ENCODE measurements at places on chromosomes 12 and 14. TPM values are rescaled to one million over a fixed set of nuclear protein-coding genes. Genes with fewer than 3 reads are reported as not detected.

DNA sequence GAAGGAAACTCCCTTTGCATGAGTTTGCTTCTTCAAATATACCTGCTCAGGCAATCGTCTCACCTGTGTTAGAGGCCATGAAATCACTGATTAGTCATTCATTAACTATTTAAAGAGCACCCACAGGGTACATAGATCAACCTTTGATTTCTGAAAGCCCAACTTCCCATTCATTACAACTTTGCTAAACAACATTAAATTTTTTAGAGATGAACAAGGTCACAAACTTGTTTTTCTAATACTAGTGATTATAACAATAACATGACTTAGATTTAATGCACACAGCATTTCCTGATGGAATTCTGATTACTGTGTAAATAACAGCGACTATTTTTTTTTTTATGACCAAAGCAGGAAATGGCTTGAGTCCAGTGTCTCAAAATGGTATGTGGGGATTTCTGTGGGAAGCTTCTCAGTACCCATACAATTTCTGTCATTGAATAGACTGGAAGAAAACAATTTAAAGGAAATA is 5.4 kb upstream of the ERO1A start:
- H3K27me3 ChIP-seq: no peaks in the 10 kb centered on the region
- H3K27ac ChIP-seq: no peak overlapping the region
- no peaks in the 10 kb centered on the region for H3K4me1 ChIP-seq
- no peaks in the 10 kb centered on the region for H3K36me3 ChIP-seq

DNA sequence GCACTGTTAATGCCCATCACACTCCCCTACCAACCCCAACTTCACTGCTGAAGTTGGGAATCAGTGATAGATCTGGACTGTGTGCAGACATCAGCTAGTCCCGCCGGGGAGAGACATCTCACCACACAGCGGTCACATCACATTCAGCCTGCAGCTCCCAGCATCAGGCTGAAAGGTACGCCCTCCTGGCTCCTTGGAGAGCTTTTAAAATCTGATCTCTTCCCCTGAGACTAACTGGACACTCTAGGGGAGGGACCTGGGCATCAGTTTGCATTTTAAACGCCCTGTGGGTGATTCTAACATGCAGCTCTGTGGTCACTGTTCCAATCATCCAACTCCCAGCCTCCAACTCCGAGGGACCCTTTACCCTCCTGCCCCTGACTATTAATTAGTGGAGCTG is 58.4 kb downstream of the CCDC85C start:
- DNase-seq: peak; percentile 30
- no peak overlapping the region for H3K4me3 ChIP-seq
- H3K4me1 ChIP-seq: peaks cover 10% of the 10 kb centered on the region
- H3K36me3 ChIP-seq: no peaks in the 10 kb centered on the region

GDF3 gene
- not detected for polyA plus RNA-seq

DNA sequence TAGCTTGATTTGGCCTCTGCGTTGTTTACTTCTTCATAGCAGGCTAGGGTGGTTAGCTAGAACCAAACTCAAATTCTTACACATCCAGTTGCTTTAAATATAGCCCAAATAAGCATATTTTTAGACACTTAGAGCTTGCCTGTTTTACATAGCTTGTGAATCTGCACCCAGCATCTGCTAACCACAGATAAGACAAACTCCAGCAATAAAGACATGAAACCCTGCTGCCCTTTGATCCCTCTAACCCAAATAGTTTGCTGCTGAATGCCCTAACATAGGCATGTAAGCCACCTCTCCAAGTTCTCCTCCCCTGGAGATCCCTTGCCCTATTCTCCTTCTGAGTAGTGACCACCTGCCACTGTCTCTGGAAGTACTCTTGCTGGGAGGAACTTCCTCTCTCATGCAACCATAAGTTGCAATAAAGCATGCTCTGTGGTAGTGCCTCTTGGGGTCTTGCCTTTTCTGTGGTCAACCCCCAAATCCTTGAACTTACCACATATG is 185.6 kb downstream of the TMEM117 start:
- H3K27ac ChIP-seq: no peak overlapping the region
- H3K27me3 ChIP-seq: no peaks in the 10 kb centered on the region
- no peak for DNase-seq
- no peak overlapping the region for H3K4me3 ChIP-seq
- no peaks in the 10 kb centered on the region for H3K36me3 ChIP-seq

NEK9 gene
- polyA plus RNA-seq: 48.1 TPM

DNA sequence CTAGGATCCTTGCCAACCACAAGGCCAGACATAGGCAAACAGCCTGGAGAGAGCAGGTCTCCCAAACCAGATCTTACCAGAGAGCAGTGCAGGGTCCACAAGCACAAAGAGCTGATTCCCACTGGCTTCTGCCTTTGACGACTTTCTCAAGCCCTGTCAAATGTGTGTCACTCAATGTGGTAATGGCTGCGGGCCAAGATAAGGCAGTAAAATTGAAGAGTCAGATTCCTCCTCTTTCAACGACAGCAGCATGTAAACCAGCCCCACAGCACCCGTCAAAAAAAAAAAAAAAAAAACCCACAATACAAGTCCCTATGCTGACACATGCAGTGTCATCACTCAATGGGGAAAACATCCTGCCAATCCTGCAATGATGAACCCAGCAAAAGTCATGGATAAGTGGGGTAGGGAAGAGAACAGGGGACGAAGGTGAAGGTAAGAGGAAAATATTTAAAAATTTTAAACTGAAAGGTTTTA is at the start of gene STON2:
Gene STON2, minus strand, starts transcription at position 123 of the 477 bp plus-strand sequence. CDS start 1,942 bp downstream, outside the sequence.
- no peaks in the 10 kb centered on the region for H3K27me3 ChIP-seq
- no peak within 1 kb of the TSS for H3K27ac ChIP-seq
- H3K4me3 ChIP-seq: no peak within 1 kb of the TSS
- H3K4me1 ChIP-seq: peaks cover 5% of the 10 kb centered on the region

GRCh38 chr12:121050725-121051124 is 11.7 kb upstream of the OASL start:
- H3K4me1 ChIP-seq: no peaks in the 10 kb centered on the region
- no peaks in the 10 kb centered on the region for H3K27me3 ChIP-seq
- no peak overlapping the region for H3K27ac ChIP-seq
- no peak overlapping the region for H3K4me3 ChIP-seq
- H3K36me3 ChIP-seq: no peaks in the 10 kb centered on the region

- H3K4me1 ChIP-seq: no peaks in the 10 kb centered on the region
- no peak overlapping the region for H3K27ac ChIP-seq
Observed at GRCh38 chr12:131085816-131086591, 132.3 kb downstream of the ADGRD1 start.

CD163 gene
- 0.03 TPM for polyA plus RNA-seq

- no peak overlapping the region for H3K4me3 ChIP-seq
- H3K36me3 ChIP-seq: no peaks in the 10 kb centered on the region
- no peaks in the 10 kb centered on the region for H3K4me1 ChIP-seq
- no peak overlapping the region for H3K27ac ChIP-seq
Observed at GRCh38 chr12:52828156-52828555, 6.0 kb downstream of the KRT79 start.

SLC8A3 gene
- polyA plus RNA-seq: 0.67 TPM

INHBC gene
- polyA plus RNA-seq: 0.10 TPM

DNA sequence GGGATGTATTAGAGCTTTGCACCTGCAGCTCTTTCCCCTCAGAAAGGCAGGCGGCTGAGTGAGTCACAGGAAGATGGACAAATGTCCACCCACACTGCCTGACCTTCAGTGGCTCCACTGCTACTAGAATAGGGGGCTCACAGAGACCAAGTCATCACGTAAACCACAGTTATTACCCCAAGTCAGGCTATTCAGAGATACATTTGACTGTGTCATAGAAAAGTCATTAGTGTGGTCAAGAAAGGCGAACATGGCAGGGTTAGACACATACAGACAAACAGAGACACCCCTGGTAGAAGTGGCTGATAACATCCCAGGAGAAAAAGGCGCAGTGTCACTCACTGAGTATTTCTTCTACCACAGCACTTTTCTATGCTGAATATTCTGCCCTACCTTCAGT is 36.0 kb downstream of the GCH1 start:
- DNase-seq: no peak
- H3K36me3 ChIP-seq: no peaks in the 10 kb centered on the region
- peak overlapping the region; percentile 77 for H3K27ac ChIP-seq
- no peaks in the 10 kb centered on the region for H3K27me3 ChIP-seq

DNA sequence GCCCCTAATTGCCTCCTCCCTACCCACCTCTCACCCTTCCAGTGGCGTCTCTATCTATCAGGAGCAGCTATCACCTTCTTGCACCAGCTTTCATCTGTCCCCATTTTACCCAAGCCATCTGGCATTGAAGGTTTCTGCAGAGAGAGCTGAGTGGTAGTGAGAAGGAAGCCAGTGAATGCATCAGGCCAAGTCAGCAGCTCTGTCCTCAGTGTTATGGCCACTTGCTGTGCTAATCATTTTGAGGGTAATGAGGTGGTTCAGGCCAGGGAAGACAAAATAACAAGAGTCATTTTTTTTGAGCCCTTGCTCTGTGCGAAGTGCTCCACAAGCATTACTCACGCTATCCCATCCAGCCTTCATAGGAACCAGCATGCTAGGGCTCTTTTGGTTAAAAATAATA is 164.7 kb downstream of the SUDS3 start:
- no peaks in the 10 kb centered on the region for H3K27me3 ChIP-seq
- DNase-seq: no peak
- H3K36me3 ChIP-seq: no peaks in the 10 kb centered on the region
- H3K4me3 ChIP-seq: no peak overlapping the region
- no peaks in the 10 kb centered on the region for H3K4me1 ChIP-seq

SETD1B gene
- 1.2 TPM for polyA plus RNA-seq

CPNE8 gene
- not detected for polyA plus RNA-seq

GRCh38 chr12:129556082-129556481 is 347.7 kb downstream of the TMEM132D start:
- no peak overlapping the region for H3K27ac ChIP-seq
- no peaks in the 10 kb centered on the region for H3K27me3 ChIP-seq
- no peak overlapping the region for H3K4me3 ChIP-seq
- no peaks in the 10 kb centered on the region for H3K36me3 ChIP-seq
- no peaks in the 10 kb centered on the region for H3K4me1 ChIP-seq
- DNase-seq: no peak

CACNA2D4 gene
- not detected for polyA plus RNA-seq

GRCh38 chr12:123142518-123142840 is 8.4 kb downstream of the PITPNM2 start:
- H3K36me3 ChIP-seq: no peaks in the 10 kb centered on the region
- no peaks in the 10 kb centered on the region for H3K4me1 ChIP-seq
- no peak for DNase-seq
- H3K27ac ChIP-seq: peak overlapping the region; percentile 66
- H3K27me3 ChIP-seq: no peaks in the 10 kb centered on the region
- H3K4me3 ChIP-seq: no peak overlapping the region

TAS2R31 gene
- 0.16 TPM for polyA plus RNA-seq

DNA sequence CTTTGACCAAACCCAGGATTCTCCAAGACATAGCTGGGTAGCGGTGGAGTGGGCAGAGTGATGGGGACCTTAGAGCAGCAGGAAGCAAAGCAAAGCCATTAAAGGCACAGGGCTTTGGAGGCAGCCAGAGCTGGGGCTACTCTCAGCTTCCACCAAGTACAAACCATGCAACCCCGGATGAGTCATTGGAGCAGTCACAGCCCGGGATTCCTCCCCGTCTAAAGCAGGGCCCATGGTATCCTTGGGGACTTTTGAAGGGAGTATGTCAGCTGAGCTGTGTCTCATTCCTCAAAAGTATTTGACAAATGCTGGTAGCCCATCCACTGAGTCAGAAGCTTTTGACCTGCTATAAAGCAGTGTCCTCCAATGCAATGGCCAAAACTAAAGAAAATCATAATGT is 9.7 kb upstream of the IFI27 start:
- H3K4me3 ChIP-seq: no peak overlapping the region
- DNase-seq: no peak
- no peaks in the 10 kb centered on the region for H3K4me1 ChIP-seq
- H3K27ac ChIP-seq: 0 out of 2 replicates have a peak overlapping the region, but pooled peaks have one; percentile 23
- H3K27me3 ChIP-seq: no peaks in the 10 kb centered on the region

MCRS1 gene
- polyA plus RNA-seq: 107 TPM

TEX52 gene
- not detected for polyA plus RNA-seq

GRCh38 chr12:4037747-4038312 is 164.6 kb upstream of the PARP11 start:
- DNase-seq: peak; percentile 27
- peaks cover 67% of the 10 kb centered on the region for H3K27me3 ChIP-seq
- H3K36me3 ChIP-seq: no peaks in the 10 kb centered on the region
- no peak overlapping the region for H3K4me3 ChIP-seq
- H3K27ac ChIP-seq: no peak overlapping the region
- no peaks in the 10 kb centered on the region for H3K4me1 ChIP-seq

DNA sequence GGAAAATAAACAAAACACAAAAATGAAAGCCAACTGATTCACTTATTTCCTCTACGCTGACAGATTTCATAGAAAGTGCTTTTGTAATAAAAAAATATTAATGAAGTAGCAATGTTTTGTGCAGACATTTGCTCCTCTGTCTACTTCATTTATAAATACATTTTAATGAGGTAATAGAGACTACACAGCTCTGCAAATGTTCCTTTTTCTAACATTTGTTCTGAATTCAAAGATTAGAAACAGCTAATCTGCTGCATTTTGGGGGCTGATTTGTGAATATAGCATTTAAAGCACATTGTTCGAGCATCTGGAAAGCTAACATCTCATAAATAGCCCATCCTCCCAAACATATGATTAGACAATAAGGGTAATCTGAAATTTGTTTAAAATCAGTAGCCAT is 97.8 kb downstream of the PRKD1 start:
- no peak overlapping the region for H3K27ac ChIP-seq
- no peak overlapping the region for H3K4me3 ChIP-seq
- DNase-seq: no peak
- no peaks in the 10 kb centered on the region for H3K27me3 ChIP-seq
- H3K36me3 ChIP-seq: no peaks in the 10 kb centered on the region

DNA sequence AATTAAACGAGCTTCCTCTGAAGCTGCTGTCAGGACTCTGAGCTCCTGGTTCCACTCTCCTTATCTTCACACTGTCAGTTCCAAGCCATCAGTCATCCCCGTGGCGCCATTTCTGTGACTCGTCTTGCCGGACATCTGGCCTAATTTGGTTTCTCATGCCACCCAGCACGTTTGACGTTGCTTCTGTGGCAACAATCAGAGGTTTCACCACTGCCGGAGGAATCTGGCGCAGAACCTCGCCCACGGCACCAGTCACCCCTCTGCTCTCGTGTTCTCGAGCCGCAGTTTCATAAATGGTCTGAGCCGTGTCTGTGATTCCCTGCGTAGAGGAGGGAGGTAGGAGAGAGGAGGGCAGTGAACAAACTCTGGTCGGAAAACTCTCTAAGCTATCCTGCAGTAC is 29.7 kb downstream of the BDKRB1 start:
- peak overlapping the region; percentile 33 for H3K4me3 ChIP-seq
- H3K36me3 ChIP-seq: peaks cover 42% of the 10 kb centered on the region
- H3K27me3 ChIP-seq: no peaks in the 10 kb centered on the region
- no peaks in the 10 kb centered on the region for H3K4me1 ChIP-seq

SPTB gene
- 0.24 TPM for polyA plus RNA-seq

GRCh38 chr14:73246387-73247150 is 9.3 kb downstream of the PAPLN start:
- DNase-seq: peak; percentile 14
- no peak overlapping the region for H3K4me3 ChIP-seq
- no peaks in the 10 kb centered on the region for H3K36me3 ChIP-seq
- no peak overlapping the region for H3K27ac ChIP-seq
- H3K27me3 ChIP-seq: no peaks in the 10 kb centered on the region
- H3K4me1 ChIP-seq: no peaks in the 10 kb centered on the region

DNA sequence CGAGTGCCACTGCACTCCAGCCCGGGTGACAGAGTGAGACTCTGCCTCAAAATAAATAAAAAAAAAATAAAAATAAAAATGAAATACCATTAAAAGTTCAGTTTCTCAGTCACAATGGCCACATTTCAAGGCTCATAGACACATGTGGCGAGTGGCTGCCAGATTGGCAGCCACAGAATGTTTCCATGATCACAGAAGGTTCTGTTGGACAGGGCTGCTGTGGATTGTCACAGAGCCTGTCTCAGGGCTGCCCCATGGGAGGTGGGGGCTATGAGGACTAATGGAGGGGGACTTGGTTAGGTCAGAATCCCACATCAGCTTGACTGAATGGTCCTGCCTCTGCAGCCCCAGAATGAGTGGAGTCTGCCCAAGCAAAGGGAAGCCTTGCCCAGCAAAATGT is 3.8 kb upstream of the PLA2G1B start:
- H3K27me3 ChIP-seq: no peaks in the 10 kb centered on the region
- no peak for DNase-seq
- H3K4me1 ChIP-seq: no peaks in the 10 kb centered on the region
- no peak overlapping the region for H3K27ac ChIP-seq

Data from SK-N-SH (cell line).